Naive thymus-derived CD8-positive, alpha-beta T cell (primary cell): ENCODE measurements at places on chromosomes 6 and 20. TPM values are rescaled to one million over a fixed set of nuclear protein-coding genes. Genes with fewer than 3 reads are reported as not detected.

- peaks cover 20% of the 10 kb centered on the region for H3K4me1 ChIP-seq
- H3K27me3 ChIP-seq: no peaks in the 10 kb centered on the region
- peaks cover 36% of the 10 kb centered on the region for H3K36me3 ChIP-seq
- DNase-seq: no peak
- peak overlapping the region; percentile 88 for H3K27ac ChIP-seq
- H3K4me3 ChIP-seq: peak overlapping the region; percentile 75
Measured at GRCh38 chr6:38572186-38572813, 67.4 kb downstream of the BTBD9 start.

GRCh38 chr20:53445321-53445731, 148.3 kb downstream of the ZNF217 start:
- no peak overlapping the region for H3K4me3 ChIP-seq
- H3K4me1 ChIP-seq: no peaks in the 10 kb centered on the region
- no peak for DNase-seq
- no peak overlapping the region for H3K27ac ChIP-seq

- no peak for DNase-seq
- no peak overlapping the region for H3K4me3 ChIP-seq
- no peaks in the 10 kb centered on the region for H3K27me3 ChIP-seq
- no peaks in the 10 kb centered on the region for H3K4me1 ChIP-seq
Measured at GRCh38 chr6:161436106-161436876, 162.4 kb upstream of the AGPAT4 start.

GRCh38 chr20:50043573-50044352, 61.0 kb downstream of the SNAI1 start:
- no peak for DNase-seq
- H3K27ac ChIP-seq: no peak overlapping the region
- peaks cover 21% of the 10 kb centered on the region for H3K4me1 ChIP-seq
- H3K4me3 ChIP-seq: no peak overlapping the region
- H3K36me3 ChIP-seq: peaks cover 5% of the 10 kb centered on the region
- peaks cover 3% of the 10 kb centered on the region for H3K27me3 ChIP-seq

DNA sequence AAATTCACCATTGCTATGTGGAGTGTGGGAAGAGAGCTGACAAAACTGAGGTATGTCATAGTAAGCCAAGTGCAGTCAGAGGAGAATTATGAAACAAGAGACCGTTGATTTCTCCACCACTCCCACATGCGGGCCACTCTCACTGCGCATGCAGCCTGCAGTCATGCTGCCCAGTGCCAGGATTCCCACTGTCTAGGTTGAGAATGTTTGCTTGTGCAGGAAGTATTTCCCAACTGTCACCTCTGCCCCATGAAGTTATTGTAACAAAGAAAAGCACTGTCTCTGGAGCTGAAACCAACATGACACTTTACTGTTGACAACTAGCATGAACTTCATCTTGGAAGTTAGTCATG, 18.7 kb upstream of the SFT2D1 start:
- no peaks in the 10 kb centered on the region for H3K4me1 ChIP-seq
- no peak overlapping the region for H3K27ac ChIP-seq
- DNase-seq: no peak

DNA sequence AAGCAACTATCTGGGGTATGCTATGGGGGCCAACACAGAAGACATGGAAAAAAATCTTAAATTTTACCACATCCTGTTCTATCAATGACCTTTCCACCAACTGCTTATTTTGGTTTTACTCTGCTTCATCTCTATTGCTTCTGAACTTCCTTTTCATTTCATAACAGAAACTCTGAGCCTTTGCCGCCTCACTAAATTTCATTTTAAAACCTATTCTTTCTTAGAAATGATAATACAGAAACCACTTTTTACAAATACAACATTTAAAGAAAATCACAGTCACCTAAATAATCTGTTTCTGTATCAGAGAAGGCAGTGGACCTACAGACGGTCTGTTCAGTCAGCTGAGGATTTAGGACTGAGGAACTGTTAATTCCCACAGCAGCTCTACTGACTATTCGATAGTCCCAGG, 117.5 kb downstream of the KCNQ5 start:
- H3K27me3 ChIP-seq: no peaks in the 10 kb centered on the region
- H3K4me3 ChIP-seq: peak overlapping the region; percentile 55
- peaks cover 8% of the 10 kb centered on the region for H3K36me3 ChIP-seq
- DNase-seq: no peak

DNA sequence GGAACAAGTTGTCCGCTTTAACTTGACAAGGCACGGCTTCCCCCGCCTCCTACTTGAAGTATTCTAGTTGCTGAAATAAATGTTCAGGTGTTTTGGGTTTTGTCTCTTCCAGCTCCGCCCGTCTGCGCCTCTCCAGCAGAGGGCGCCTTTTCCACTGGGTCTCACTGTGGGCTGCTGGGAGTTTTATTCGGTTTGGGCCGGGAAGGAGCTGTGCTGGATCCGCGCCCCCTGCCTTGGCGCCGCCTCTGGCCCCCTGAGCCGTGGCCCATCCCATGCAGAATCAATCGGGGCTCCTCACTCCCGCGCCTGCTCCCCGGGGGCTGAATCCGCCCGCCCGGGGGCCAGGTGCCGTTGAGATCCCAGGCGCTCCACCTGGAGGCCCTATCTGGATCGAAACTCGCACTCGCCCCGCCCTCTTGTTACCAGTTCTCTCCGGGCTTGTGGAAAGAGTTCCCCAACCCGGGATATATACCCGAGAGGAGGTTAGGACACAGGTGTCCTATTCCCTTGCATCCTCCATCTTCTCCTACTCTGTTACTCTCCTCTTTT, 51.0 kb upstream of the TCF21 start:
- H3K27ac ChIP-seq: no peak overlapping the region
- peaks cover 39% of the 10 kb centered on the region for H3K27me3 ChIP-seq
- DNase-seq: peak; percentile 26
- peak overlapping the region; percentile 76 for H3K4me3 ChIP-seq

DNA sequence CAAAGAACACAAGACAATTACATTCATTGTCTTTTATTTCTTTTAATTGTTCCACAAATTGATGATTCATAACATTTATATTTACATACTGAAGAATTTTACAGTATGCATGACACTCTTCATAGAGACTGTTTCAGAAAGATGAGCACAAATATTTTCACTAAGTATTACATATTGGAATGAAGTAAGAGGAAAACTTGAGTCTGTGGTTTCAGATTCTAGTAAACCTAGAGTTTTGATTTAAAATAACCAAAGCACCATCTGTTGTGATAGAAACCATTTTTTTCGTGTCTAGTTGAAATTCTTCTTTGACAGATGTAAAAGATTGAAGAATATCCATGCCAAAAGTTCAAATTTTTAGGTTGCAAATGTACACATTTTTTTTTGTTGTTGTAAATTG, 32.1 kb upstream of the OPN5 start:
- H3K27ac ChIP-seq: no peak overlapping the region
- no peak for DNase-seq
- no peak overlapping the region for H3K4me3 ChIP-seq
- H3K4me1 ChIP-seq: no peaks in the 10 kb centered on the region

DNA sequence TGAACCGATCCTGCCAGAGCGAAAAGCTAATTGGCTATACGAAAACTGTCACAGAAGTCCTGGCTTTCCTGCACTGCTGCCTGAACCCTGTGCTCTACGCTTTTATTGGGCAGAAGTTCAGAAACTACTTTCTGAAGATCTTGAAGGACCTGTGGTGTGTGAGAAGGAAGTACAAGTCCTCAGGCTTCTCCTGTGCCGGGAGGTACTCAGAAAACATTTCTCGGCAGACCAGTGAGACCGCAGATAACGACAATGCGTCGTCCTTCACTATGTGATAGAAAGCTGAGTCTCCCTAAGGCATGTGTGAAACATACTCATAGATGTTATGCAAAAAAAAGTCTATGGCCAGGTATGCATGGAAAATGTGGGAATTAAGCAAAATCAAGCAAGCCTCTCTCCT, 14.2 kb downstream of the CCR6 start:
- H3K4me1 ChIP-seq: peaks cover 13% of the 10 kb centered on the region
- no peak for DNase-seq
- H3K27ac ChIP-seq: no peak overlapping the region
- H3K27me3 ChIP-seq: no peaks in the 10 kb centered on the region
- no peaks in the 10 kb centered on the region for H3K36me3 ChIP-seq

FOXQ1 gene
- total RNA-seq: not detected

DNA sequence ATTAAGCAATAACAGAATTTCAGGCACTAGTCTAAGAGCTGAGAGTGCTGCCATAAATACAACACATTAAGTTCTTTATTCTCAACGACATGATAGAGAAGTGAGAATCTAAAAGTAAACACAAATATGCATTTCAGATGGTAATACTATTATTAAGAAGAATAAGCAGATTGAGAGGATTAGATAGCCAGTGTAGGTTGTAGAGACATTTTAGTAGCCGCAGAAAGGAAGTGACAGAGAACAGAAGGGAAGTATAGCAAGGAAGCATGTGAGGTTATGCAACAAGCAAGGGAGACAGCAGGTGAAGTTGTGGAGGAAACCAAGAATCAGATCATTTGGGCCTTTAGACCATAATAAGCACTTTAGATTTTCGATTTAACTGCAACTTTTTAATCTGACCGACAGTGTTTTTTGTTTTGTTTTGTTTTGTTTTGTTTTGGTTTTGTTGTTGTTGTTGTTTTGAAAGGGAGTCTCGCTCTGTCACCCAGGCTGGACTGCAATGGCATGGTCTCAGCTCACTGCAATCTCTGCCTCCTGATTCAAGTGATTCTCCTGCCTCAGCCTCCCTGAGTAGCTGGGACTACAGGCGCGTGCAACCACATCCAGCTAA, 737.0 kb upstream of the ADGRB3 start:
- H3K4me3 ChIP-seq: no peak overlapping the region
- no peak for DNase-seq
- H3K27ac ChIP-seq: no peak overlapping the region

PNPLA1 gene
- total RNA-seq: not detected

PTK6 gene
- 0.29 TPM for total RNA-seq

- H3K36me3 ChIP-seq: peaks cover 4% of the 10 kb centered on the region
- DNase-seq: no peak
- no peak overlapping the region for H3K27ac ChIP-seq
- no peaks in the 10 kb centered on the region for H3K27me3 ChIP-seq
- H3K4me1 ChIP-seq: peaks cover 15% of the 10 kb centered on the region
- no peak overlapping the region for H3K4me3 ChIP-seq
Measured at GRCh38 chr20:25376236-25376635, 14.4 kb downstream of the ABHD12 start.

GRCh38 chr6:49906526-49906925, 40.2 kb upstream of the CRISP1 start:
- no peaks in the 10 kb centered on the region for H3K36me3 ChIP-seq
- no peaks in the 10 kb centered on the region for H3K27me3 ChIP-seq
- H3K4me3 ChIP-seq: no peak overlapping the region
- H3K4me1 ChIP-seq: no peaks in the 10 kb centered on the region

HSPA12B gene
- not detected for total RNA-seq

GRCh38 chr6:25961619-25962148, 918 bp upstream of the TRIM38 start:
- H3K27me3 ChIP-seq: no peaks in the 10 kb centered on the region
- peak overlapping the region; percentile 99 for H3K27ac ChIP-seq

- DNase-seq: no peak
- H3K27ac ChIP-seq: no peak overlapping the region
- peaks cover 2% of the 10 kb centered on the region for H3K27me3 ChIP-seq
Measured at GRCh38 chr6:25175196-25175595, 104.0 kb upstream of the CARMIL1 start.

GRCh38 chr6:157861814-157862213, 38.8 kb downstream of the SNX9 start:
- no peak for DNase-seq
- no peak overlapping the region for H3K27ac ChIP-seq
- H3K27me3 ChIP-seq: no peaks in the 10 kb centered on the region
- peaks cover 60% of the 10 kb centered on the region for H3K4me1 ChIP-seq
- H3K4me3 ChIP-seq: no peak overlapping the region
- peaks cover 5% of the 10 kb centered on the region for H3K36me3 ChIP-seq

OPRM1 gene
- not detected for total RNA-seq

GRCh38 chr6:166192136-166192535, 24.5 kb upstream of the TBXT start:
- no peak for DNase-seq
- peaks cover 6% of the 10 kb centered on the region for H3K36me3 ChIP-seq
- no peak overlapping the region for H3K4me3 ChIP-seq
- H3K27ac ChIP-seq: no peak overlapping the region

- H3K36me3 ChIP-seq: peaks cover 21% of the 10 kb centered on the region
- no peak for DNase-seq
- no peaks in the 10 kb centered on the region for H3K27me3 ChIP-seq
- H3K27ac ChIP-seq: peak overlapping the region; percentile 49
- H3K4me3 ChIP-seq: no peak overlapping the region
- H3K4me1 ChIP-seq: peaks cover 8% of the 10 kb centered on the region
Measured at GRCh38 chr6:34288581-34288980, 39.8 kb upstream of the SMIM29 start.

EYS gene
- not detected for total RNA-seq

GRCh38 chr6:144153260-144153659, 2.9 kb downstream of the STX11 start:
- no peak for DNase-seq
- H3K4me1 ChIP-seq: peaks cover 13% of the 10 kb centered on the region
- no peak overlapping the region for H3K27ac ChIP-seq

ZNF334 gene
- 0.91 TPM for total RNA-seq

GRCh38 chr6:116451916-116452315, 9.3 kb upstream of the CALHM6 start:
- H3K4me1 ChIP-seq: no peaks in the 10 kb centered on the region
- no peak overlapping the region for H3K27ac ChIP-seq
- H3K27me3 ChIP-seq: peaks cover 28% of the 10 kb centered on the region
- no peak for DNase-seq
- H3K4me3 ChIP-seq: no peak overlapping the region
- no peaks in the 10 kb centered on the region for H3K36me3 ChIP-seq
